ENCODE measurements at places on chromosomes 2 and 18.

GRCh38 chr18:2448565-2449151 is 122.6 kb downstream of the METTL4 start:
- no peak for DNase-seq

- DNase-seq = no peak
Observed at GRCh38 chr18:3481696-3482210, 31.8 kb downstream of the TGIF1 start.

DNA sequence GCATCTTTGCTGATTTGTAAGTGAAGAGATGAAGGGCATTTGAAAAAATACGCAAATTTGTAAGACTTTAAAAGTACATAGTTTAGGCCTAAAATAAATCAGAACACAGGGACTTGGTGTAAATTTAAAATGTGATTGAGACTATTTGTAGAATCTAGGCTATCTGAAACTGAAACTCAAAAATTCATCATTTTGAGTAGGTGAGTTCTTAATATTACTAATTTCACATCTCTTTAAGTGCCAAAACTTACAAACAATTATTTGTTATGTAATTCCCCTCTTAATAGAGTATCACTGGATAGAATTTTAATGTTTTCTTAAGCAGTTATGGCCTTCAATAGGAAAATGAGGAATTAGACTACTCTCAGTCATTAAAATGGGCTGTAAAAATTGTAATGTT is 14.0 kb upstream of the HRH4 start:
- DNase-seq = no peak

GRCh38 chr2:20015482-20016083 is 3.1 kb upstream of the MATN3 start:
- no peak for DNase-seq

All from activated naive CD8-positive, alpha-beta T cell treated with anti-CD3 and anti-CD28 coated beads, Interleukin-2, amount 50 U/mL, for 16 hours (primary cell).